ENCODE measurements at places on chromosomes 4 and X. TPM values are rescaled to one million over a fixed set of nuclear protein-coding genes. Genes with fewer than 3 reads are reported as not detected.

DDX53 gene
- not detected for total RNA-seq

EOLA1 gene
- 17.2 TPM for total RNA-seq

CXCL10 gene
- 0.09 TPM for total RNA-seq

GNRHR gene
- total RNA-seq = not detected

PGAM4 gene
- not detected for total RNA-seq

POLN gene
- 2.3 TPM for total RNA-seq

NLRP2B gene
- total RNA-seq = under 0.01 TPM

ADRA2C gene
- 0.37 TPM for total RNA-seq

MTNR1A gene
- not detected for total RNA-seq

RHOXF1 gene
- total RNA-seq = not detected

EDA2R gene
- 13.6 TPM for total RNA-seq

PRKG2 gene
- total RNA-seq = 4.6 TPM

MAGEA2B gene
- not detected for total RNA-seq

COL4A6 gene
- 4.2 TPM for total RNA-seq

TMEM144 gene
- total RNA-seq = 9.2 TPM

GLRB gene
- 10.2 TPM for total RNA-seq

DCAF12L2 gene
- total RNA-seq = under 0.01 TPM

CYSLTR1 gene
- total RNA-seq = not detected
